Hematopoietic multipotent progenitor cell treated with erythropoietin and hydrocortisone succinate and interleukin-3 and kit ligand, for 8 days (in vitro differentiated cells): ENCODE measurements at places on chromosomes 11 and 22.

DNA sequence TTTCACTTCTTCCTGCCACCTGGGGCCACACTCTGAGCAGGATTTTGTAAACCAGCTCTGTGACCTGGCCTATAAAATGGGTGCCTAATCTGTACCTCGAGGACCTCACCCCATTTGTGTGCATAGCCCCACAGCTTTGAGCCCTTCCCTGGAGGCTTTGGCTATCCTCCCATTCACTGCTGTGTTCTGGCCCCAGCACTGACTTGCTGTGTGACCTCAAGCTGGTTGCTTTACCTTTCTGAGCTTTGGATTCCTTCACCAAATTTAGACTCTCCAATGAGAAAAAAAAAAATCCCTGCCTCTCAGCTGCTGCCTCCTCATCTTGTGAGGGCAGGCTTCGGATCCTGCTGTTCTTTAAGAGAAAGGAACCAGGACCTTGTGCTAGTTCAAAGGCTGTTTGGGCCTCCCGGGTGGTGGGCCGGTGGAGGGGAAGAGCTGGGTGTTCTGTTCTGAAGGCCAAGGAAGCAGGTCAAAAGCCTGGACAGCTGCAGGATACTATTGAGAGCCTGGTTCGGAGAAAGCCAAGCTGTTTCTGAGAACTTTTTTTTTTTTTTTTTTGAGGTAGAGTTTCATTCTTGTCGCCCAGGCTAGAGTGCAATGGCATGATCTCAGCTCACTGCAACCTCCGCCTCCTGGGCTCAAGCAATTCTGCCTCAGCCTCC, 1.1 kb upstream of the PYGM start:
- DNase-seq = no peak

DNA sequence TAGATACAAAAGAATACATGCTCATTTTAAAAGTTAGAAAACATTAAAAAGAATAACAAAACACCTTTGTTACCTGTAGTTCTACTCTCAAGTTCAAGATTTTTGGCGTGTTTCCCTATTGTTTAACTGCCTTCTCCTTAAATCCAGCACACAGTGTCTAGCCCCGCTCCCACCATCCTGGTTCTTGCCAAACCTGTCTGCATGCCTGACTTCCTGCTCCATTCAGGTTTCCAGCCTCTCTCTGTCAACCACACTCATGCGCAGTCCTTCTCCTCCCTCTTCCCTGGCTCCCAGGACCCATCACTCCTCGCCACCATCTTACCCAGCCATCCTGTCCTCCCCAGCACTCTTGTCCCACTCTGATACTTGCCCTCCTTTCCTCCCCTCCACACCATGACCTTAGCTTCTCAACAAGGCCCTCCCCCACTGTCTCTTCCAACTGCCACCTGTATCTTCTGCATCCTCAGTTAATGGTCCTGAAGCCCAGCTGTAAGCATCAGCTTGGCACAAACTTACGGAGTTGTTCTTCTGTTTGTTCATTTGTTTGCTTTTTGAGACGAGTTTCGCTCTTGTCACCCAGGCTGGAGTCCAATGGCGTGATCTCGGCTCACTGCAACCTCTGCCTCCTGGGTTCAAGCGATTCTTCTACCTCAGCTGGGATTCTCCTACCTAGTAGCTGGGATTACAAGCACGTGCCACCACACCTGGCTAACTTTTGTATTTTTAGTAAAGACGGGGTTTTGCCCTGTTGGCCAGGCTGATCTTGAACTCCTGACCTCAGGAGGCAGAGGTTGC, 7.5 kb upstream of the MYH9 start:
- DNase-seq = no peak

- no peak for DNase-seq
These were observed 1289.6 kb downstream of the TBC1D22A start for GRCh38 chr22:48051796-48052620.

DNA sequence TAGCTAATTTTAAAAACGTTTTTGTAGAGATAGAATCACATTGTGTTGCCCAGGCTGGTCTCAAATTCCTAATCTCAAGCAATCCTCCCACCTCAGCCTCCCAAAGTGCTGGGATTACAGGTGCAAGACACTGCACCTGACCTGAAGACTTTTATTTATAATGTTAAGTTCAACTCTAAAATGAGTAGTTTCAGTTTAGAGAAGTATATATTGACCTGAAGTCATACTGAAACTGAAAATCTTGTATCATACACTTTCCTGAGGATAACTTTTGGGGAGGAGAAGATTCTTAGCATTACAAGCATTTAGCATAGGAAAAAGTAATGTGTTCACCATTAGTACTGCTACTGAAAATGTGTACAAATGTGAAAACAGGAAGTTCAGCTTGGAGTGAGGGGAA, 249.3 kb downstream of the CASP12 start:
- no peak for DNase-seq

DNA sequence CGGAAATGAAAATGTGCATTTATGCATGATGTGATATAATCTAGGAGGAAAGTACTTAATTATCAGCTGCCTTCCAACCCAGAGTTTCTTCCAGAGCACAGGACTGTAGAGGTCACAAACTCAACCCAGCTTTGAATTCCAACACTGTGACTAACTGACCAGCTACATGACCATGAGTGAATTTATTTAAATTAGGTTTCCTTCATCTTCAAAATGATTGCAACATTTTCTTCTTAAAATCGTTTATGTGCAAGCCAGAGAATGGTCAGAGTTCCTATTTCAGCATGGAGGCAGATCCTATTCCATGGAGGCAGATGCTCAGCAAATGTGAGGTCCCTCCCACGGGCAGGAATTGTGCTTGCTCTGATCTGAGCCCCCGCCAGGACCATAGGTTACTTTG, 42.4 kb downstream of the OSBP start:
- no peak for DNase-seq

GRCh38 chr22:44684506-44685383, 17.3 kb upstream of the PRR5 start:
- DNase-seq = peak; percentile 94

DNA sequence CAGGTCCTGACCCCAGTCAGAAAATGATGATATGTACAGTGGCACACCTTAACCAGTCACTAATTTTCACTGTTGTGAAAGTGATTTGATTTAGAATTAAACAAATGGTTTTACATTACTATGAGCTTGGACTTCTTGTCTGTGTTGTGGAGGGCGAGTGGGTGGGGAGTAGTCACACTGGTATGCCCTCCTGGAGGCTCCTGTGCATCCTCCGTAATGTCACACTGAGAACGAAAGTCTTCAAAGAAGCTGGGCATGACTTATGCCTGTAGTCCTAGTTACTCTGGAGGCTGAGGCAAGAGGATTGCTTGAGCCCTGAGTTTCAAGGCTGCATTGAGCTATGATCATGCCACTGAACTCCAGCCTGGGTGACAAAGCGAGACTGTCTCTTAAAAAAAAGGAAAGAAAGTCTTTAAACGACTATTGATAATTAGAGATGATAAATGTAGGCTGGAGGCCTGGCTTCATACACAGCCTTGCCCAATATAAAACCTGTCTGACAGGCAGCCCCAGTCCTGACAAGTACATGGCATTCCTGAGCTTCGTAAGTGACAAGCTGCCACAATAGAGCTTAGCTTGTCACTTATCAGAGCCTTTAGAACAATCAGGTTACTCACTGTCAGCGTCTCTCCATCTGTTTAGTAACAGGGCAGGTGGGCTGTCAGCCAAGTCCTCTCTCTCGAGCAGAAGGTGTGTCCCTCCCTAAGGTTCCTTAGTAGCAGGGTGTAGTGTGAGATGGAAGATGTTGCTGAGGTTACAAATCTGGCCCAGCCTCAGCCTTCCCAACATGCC, 5.0 kb upstream of the LIMK2 start:
- DNase-seq = no peak

DNA sequence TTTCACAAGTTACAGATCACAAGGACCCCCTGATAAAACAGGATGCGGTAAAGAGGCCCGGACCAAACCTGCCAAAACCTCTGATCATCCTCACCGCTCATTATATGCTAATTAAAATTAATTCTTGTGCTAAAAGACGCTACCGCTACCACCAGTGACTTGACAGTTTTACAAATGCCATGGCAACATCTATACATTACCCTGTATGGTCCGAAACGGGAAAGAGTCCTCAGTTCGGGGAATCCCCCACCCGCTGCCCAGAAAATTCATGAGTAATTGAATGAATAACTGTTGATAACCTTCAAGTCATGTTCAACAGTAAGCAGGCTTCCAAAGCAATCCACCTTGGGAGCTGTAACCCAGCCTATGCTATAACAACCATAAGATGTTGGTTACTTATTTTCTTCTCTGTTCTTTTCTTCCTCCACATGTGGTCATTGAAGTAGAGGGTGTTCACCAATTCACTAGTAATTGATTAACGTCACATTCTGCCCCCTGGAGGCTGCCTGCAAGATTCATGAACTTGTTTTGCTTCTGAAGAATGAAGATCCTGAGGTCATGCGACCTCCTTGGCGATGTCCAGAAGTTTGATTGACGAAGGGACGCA, 20.6 kb downstream of the APOBEC3H start:
- peak; percentile 83 for DNase-seq

GRCh38 chr11:8221046-8221723, 42.5 kb downstream of the LMO1 start:
- DNase-seq = no peak

DNA sequence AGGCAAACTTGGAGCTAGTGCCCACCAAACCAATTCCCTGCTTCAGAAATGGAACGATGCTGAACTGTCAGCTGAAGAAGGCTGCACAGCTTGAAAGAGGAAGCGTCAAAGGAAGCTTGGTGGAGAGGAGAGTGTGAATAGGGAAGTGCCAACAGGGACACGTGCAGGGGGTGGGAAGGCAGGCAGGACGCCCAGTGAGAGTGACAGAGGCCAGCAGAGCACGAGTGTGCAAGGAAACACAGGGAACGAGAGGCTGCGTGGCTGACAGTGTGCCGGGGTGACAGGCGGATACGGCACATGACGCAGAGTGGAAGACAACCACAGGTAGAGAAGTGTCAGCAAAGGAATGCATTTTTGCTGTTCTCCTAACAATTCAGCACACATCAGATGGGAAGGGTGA, 196.4 kb downstream of the LARGE1 start:
- DNase-seq = no peak

- no peak for DNase-seq
These were observed 1.3 kb downstream of the PLEKHA7 start for GRCh38 chr11:17012712-17013547.

- DNase-seq = no peak
These were observed 1130.3 kb upstream of the CNTN5 start for GRCh38 chr11:97890466-97890865.

GRCh38 chr11:13334034-13334786, 56.6 kb downstream of the BMAL1 start:
- no peak for DNase-seq

DNA sequence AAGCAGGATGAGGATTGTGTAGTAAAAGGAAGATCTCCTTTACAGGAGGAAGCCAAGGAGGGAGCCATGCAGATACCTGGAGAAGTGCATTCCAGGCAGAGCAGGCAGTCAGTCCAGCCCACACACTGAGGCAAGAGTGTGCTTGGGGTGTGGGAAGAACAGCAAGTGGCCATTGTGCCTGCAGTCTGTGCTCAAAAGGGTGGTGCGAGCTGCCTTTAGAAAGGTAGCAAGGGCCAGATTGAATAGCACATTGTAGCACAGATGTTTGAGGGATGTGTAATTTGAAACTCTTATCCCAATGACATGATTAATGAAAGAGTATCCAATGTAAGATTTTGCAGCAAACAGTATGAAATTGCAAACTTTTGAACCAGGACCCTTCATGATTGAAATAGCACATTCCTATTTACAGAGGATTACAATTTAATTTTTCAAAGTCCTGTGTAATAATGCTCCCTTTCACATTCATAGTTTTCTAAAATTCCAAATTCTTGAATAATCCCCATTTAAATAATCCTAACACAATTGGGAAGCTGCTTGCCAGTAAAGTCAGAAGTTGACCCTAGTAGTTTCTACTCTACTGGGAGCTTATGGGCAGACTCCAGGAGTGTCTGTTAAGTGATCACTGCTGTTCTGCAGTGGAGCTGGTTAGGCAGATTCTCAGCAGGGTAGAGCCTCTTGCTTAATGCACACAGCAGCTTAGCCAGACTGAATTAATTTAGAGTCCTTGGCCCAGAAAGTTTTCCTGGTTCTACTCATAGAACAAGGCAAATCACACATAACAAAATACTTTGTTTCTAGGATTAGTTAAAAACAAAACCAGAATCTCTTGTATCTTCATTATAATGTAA, 78.1 kb downstream of the CYB5R2 start:
- DNase-seq = no peak

GRCh38 chr11:122791836-122792235, 46.5 kb upstream of the CRTAM start:
- no peak for DNase-seq
